ENCODE measurements at places on chromosomes 5 and 9.

DNA sequence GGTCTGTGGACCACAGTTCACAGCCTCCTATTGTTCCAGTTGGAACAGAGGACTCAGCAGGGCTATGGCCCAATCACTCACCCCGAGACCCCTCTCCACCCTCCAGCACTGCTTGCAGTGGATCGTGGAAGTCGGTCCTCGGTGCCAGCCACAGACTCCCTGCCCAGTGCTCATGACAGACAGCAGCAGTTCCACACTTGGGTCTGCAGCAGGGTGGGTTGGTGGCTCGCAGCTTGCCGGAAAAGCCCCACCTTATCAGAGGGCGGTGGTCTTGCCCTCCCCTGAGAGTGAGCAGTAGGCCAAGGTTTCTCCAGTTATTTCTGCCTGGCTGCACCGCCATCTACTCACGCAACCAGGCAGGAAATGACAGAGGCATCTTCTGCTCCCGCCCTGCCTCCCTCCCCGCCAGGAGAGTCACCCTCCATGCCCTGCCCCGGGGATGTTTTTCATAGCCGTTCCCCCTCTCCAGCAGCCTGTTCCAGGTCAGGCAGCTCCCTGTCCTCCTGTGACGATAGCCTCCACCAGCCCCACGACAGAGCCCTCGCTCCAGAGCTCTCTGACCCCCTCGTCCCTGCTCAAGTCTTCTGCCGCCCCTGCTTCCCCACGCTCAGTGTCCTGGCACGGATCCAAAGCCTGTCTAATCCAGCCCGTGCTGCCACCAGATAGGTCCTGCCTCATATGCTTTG lies 34.5 kb downstream of the UNC5A start:
- no peak for DNase-seq

DNA sequence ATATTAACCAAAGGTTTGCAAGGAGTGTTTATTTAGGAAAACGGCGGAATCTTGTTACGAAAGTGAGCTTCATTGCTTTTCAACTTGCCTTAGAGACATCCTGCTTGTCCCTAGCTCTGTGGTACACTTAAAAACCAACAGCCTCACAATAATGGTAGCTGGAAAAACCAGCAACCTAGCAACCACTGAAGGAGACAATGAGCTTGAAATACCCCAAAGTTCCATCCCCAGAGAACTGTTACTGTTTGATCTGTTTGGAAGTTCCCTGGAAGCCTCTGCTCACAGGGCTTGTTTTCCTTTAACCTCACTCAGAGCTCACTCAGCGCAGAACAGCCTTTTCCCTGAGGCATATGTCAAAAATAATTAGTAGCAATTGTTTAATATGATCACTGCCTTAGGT lies 43.2 kb downstream of the SH3TC2 start:
- DNase-seq, result no peak

- DNase-seq, result no peak
Measured at GRCh38 chr5:168317521-168318147, 26.2 kb downstream of the WWC1 start.

DNA sequence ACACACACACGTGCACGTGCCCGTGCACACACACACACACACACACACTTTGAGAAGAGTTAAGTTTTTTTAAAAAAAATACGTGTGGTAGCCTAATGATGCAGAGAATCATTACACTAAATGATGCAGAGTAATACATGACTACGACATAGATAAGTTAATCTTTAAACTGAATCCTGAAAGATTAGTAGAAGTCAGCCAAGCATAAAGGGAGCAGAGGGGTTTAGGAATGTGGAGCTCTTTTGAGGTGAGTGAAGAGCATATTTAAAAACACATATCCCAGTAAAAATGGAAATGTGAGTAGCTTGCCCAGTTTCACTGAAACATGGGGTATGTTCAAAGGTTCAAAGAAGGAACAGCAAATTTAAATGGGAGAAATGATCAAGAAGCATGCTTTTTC lies 61.3 kb upstream of the TYRP1 start:
- DNase-seq, result no peak

DNA sequence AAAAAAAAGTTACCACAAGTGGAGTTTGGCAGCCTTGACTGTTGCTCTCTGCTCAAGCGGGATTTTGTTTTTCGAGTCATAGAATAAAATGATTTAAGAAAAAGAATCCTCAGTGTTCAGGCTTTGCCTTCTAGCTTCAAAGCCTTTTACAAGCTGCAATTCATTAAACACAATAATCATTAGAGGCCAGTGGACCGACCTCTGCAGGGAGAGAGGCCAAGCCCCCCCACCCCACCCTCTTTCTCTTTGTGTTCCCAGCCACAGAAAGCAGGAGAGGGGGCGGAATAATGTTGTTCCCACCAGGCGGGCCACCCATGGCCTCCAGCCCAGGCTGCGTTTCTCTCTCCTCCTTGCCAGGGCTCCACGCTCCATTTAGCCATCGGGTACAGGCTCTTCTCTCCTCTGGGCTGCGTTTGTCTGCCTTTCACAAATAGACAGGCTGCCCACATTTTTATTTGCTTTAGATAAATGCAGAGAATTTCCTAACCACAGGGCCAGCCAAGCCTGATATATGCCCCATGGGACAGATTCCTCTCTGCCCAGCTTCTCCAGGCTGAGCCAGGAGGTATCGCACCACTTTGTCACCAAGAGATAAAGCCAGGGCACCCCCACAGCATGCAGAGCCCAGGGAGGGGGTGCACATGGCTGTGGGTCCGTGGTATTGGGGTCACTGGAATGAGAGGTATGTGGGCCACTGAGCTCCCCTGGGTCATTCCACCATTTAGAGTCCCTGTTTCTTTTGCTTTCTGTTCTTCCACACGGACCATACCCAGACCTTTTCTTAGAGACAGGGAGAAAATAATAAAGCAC lies 318.8 kb downstream of the PIK3R1 start:
- DNase-seq, result no peak

DNA sequence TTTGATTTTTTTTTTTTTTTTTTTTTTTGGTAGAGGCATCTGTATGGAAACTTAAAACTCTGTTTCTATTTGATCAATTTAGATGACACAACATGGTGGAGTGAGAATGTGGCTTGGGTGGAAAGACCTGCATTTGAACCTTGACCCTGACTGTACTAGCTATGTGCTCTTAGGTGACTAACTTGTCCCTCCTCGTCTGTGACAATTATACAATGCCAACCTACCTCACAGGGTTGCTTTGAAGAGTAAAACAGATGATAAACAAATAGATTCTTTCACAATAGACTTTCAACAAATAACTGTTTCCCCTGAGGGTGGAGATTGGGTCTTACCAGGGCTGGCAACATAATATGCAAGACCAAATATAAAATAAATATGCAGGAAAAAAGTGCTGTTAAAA lies 109.3 kb downstream of the CRB2 start:
- no peak for DNase-seq

- no peak for DNase-seq
Measured at GRCh38 chr9:34492051-34492450, 30.7 kb downstream of the ENHO start.

- no peak for DNase-seq
Measured at GRCh38 chr5:95801961-95802360, 20.6 kb downstream of the GLRX start.

DNA sequence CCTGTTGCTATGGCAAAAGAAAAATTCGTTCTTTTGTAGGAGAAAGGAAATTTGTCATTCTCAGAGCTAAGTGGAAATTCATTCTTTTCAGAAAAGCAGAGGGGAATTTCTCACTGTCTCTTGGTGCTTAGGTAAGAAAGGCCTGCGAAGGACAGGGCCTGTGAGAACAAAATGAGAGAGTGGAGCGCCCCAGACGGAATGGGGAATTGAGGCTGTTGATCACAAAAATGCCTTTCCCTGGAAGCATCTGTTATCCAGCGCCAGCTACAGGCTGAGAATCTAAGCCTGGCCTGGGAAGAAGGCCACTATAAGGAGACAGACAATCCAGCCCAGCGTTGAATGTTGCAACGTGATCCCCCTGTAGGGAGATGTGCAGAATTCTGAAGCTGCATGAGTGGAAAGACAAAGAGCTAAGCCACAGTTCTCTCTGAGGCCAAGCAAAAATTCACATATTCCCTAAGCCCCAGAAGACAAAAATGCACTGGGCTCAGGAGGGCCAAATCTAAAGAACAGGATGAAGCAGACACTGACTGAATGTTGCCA lies 44.8 kb upstream of the CLK4 start:
- DNase-seq, result no peak

DNA sequence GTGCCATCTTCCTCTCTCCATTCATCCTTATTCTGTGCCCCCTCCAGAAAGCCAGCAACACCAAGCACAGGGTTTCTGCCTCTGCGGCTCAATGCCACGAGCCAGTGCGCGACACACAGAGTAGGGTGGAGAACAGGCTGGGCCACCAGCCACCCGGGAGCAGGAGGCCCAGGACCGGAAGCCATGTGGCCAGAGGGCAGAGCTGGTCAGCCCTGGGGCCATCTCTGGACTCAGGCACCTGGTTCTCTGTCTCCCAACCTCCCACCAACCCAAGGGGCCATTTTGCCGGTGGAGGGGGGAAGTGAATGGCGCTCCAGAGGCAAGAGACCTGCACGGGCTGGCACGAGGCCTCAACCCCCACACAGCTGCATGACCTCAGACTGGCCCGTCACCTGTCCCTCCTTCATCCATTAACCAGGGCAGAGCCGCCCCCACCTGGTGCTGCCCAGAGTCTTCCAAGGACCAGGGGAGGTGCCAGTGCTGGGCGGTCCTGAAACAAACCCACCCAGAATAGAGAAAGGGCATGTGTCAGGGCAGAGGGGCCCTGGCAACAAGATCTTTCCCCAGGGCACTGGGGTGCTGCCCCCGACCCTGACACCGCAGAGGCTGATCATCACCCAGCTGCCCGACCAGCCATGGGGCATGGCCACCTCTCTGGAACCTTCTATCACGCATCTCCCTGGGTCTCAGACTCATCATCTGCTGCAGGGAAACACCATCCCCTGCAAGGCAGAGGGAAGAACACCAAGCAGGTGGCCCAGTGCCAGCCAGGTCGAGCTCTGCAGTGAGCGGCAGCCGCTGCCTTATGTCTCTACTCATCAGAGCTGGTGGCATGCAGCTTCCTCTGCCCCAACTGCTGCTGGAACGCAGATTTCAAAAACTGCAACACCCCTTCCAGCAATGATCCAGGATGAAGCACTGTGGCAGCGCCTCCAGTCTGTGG lies 11.9 kb downstream of the VAV2 start:
- DNase-seq, result no peak

DNA sequence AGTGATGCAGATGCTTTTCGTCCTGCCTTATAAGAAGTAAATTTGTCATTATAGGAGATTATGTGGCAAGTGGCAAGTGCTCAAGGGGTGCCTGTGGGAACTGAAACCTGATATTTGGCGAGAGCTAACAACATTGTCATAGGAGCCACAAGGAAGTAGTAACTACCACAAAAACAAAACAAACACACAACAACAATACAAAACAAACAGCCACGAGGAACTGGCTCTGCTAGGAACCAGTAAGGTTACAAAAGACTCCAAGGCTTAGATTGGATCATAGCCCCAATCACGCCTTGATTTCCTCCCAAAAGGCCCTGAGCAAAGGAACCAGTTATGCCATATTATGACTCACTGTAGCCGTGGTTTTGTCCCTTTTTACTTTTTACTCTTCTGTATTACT lies 1045.2 kb downstream of the CDH12 start:
- DNase-seq, result no peak

GRCh38 chr9:104788251-104788650 lies 24.3 kb downstream of the NIPSNAP3B start:
- DNase-seq, result no peak

DNA sequence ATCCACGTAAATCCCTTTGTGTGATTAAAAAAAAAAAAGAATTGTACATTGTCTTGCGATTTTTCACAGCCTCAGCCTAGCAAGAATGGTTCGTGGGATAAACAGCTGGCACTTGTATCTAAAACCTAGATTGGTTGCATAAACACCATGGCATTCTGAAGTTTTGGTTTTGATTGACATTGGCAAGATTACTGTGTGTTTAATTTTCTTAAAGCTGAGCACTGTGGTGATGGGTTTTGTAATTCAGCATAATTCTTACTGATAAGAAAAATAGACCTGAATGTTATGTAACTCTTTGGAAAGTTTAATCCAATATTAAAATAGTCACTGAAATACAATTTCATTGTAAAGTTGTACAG lies 23.4 kb upstream of the ANKRD18A start:
- no peak for DNase-seq

DNA sequence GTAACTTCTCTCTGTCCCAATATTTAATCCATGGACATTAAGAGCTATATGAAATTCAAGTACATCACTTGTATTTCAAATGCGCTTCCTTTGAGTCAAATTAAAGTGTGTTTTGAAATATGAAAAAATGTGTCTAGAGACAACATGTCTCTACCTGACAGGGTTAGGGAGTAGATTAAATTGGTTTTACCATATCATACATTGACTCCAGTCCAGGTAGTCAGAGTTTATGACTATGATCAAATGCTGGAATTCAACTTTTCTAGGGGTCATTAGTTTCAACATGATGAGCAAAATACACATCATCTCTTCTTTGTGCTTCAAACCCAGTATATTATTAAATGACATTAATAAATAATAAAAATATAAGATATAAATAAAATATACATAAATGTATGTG lies 259.2 kb downstream of the CDH10 start:
- DNase-seq, result no peak

DNA sequence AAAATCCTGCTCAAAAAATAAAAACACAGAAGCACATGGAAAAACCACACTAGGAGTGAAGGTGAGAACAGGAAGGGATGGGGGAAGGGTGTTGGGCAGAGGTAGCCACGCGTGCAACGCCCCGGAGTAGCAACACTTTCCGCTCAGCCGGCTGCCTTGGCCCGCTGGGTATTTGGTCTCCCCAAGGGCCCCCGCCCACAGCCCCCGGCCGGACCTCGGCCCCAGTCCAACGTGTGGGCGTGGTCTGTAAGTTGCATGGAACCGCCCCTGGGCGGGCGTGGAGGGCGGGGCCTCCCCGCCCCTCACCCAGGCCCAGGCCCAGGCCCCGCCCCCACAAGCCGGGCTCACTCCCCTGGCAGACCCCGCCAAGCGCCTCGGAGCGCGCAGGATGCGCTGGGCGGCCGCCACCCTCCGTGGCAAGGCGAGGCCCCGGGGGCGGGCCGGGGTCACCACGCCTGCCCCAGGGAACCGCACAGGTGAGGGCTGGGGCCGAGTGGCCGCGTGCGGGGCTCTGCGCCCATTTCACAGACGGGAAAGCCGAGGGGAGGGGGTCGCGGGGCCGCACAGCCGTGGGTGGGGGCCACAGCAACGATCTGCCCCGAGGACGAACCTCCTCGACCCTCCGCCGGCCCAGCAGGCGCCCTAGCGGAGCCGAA lies at the start of gene SUSD3:
TSS of gene SUSD3 (plus strand) at position 347 of the 656 bp plus-strand sequence. CDS start at position 389, 42 bp downstream.
- peak; percentile 21 for DNase-seq

GRCh38 chr5:129718471-129719090 lies 29.3 kb upstream of the MINAR2 start:
- no peak for DNase-seq

DNA sequence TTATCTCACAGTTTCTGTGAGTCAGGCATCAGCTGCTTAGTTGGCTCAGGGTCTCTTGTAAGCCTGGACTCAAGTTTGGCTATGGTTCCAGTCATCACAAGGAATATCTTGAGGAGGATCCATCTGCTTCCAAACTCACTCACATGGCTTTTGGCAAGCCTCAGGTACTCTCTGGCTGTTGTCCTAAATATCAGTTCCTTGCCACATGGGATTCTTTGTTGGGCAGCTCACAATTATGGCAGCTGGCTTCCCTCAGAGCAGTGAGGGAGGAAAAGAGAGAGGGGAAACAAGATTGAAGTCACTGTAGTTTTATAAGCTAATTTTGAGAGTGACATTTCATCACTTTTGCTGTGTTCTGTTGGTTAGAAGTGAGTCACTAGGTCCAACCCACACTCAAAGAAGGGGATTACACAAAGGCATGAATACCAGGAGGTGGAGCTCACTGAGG lies 144.5 kb downstream of the GCNT1 start:
- no peak for DNase-seq

- DNase-seq, result no peak
Measured at GRCh38 chr9:22049411-22049810, 40.3 kb upstream of the CDKN2B start.

- no peak for DNase-seq
Measured at GRCh38 chr9:129860653-129861446, 25.6 kb downstream of the USP20 start.
